ENCODE measurements at places on chromosomes 1 and 21. TPM values are rescaled to one million over a fixed set of nuclear protein-coding genes. Genes with fewer than 3 reads are reported as not detected.
A peak's percentile ranks its signal among the peaks of the same experiment; 100 is the strongest.

Gene BSDC1
- 52.8 TPM for total RNA-seq

DNA sequence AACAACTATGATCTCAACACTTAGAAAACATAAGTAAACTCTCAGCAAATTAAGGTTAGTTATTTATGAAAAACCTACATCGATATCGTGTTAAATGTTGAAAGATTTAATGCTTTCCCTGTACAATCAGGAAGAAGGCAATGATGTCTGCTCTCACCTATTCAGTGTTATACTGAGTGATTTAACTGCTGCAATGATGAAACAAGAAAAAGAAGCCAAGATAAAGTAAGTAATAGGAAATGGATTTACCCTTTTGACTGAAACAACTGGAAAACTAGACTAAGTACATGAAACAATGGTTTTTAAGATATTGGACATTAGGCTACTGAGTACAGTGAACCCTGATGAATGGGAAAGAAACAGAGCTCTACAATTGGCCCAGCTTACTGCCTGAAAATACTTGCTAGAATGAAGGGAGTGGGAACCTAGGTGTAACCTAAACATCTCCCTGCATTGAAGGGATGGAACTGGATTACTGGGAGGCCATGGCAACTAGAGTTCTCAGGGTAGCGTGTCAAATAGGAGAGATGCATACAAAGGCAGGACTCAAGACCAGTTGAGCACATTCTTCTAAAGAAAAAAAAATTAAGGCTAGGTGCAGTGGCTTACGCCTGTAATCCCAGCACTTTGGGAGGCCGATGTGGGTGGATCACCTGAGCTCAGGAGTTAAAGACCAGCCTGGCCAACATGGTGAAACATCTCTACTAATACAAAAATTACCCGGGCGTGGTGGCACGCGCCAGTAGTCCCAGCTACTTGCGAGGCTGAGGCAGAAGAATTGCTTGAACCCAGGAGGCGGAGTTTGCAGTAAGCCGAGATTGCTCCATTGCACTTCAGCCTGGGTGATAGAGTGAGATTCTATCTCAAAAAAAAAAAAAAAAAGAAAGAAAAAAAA lies 37.3 kb downstream of the SNRPE start:
- no peak for DNase-seq
- H3K27ac ChIP-seq: no peak overlapping the region
- no peak overlapping the region for H3K4me3 ChIP-seq
- H3K27me3 ChIP-seq: no peaks in the 10 kb centered on the region
- no peaks in the 10 kb centered on the region for H3K4me1 ChIP-seq

Gene RGSL1
- not detected for total RNA-seq

DNA sequence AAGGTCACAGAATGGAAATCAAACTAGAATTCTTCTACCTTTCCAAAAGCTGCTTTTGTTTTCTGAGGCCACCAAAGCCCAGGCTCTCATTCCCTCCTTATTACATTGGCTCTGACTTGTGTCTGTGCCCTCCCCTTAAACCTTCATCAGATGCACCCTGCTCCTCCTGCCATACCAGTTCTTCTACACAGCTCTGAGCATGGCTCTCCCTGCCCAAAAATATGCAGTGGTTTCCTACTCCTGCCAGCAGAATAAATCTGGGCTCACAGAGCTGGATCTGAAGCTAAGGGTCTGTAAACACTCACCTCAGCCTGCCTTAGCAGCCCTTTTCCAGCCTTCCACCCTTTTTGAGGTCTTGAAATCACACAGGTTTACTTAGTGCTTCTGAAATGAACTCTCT lies 55.0 kb downstream of the TTC3 start:
- H3K27ac ChIP-seq: no peak overlapping the region
- no peaks in the 10 kb centered on the region for H3K4me1 ChIP-seq

GRCh38 chr1:12480748-12481362 lies 137.2 kb downstream of the DHRS3 start:
- peak overlapping the region; percentile 83 for H3K27ac ChIP-seq
- peaks cover 62% of the 10 kb centered on the region for H3K4me1 ChIP-seq
- no peak for DNase-seq
- no peaks in the 10 kb centered on the region for H3K27me3 ChIP-seq
- H3K4me3 ChIP-seq: no peak overlapping the region

Gene CHIA
- not detected for total RNA-seq

Gene CHI3L2
- total RNA-seq: 2.6 TPM

- H3K4me1 ChIP-seq: no peaks in the 10 kb centered on the region
- peaks cover 5% of the 10 kb centered on the region for H3K27me3 ChIP-seq
- no peak overlapping the region for H3K27ac ChIP-seq
- H3K36me3 ChIP-seq: no peaks in the 10 kb centered on the region
- no peak for DNase-seq
Measured at GRCh38 chr1:157955857-157956256, 37.6 kb upstream of the KIRREL1 start.

DNA sequence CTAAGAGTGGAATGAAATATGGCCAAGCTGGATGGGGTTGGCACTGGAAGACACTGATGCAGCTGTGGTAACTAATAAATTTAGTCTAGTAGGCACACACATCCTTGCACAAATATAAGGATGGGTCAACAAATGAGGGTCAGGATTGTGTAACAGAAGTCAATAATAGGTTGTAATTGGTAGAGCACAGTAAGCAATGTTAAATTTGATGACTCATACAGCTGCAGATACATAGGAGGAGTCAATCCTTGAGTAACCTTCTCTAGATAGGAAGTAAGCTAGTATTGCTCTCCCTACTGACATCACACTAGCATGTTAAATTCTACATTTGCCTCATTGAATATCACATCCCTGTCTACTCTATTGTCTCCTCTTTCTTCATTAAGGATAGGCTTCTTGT lies 332.1 kb downstream of the PTPRC start:
- H3K27me3 ChIP-seq: no peaks in the 10 kb centered on the region
- H3K27ac ChIP-seq: no peak overlapping the region
- no peak overlapping the region for H3K4me3 ChIP-seq
- no peaks in the 10 kb centered on the region for H3K4me1 ChIP-seq
- no peak for DNase-seq

DNA sequence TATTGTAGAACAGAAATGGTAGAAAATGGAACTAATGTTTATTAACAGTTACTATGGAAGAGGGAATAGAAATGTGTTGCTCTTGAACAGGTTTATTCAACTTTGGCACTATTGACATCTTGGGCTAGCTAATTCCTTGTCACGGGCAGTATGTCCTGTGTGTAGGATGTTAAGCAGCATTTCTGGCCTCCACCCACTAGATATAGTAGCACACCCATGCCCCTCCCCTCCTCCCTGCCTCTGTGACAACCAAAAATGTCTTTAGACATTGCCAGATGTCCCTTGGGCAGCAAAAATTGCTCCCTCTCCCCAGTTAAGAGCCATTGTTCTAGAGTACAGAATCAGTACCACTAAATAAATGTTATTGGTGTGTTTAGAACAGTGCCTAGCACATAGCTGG lies 91.4 kb upstream of the TPTE start:
- no peak overlapping the region for H3K27ac ChIP-seq
- no peak overlapping the region for H3K4me3 ChIP-seq
- H3K36me3 ChIP-seq: no peaks in the 10 kb centered on the region
- no peaks in the 10 kb centered on the region for H3K27me3 ChIP-seq

GRCh38 chr1:53348486-53349368 lies 20.9 kb upstream of the LRP8 start:
- H3K36me3 ChIP-seq: no peaks in the 10 kb centered on the region
- DNase-seq: peak; percentile 45
- H3K27ac ChIP-seq: no peak overlapping the region
- H3K4me1 ChIP-seq: no peaks in the 10 kb centered on the region
- no peaks in the 10 kb centered on the region for H3K27me3 ChIP-seq

GRCh38 chr1:189693140-189693539 lies 784.5 kb downstream of the BRINP3 start:
- H3K36me3 ChIP-seq: no peaks in the 10 kb centered on the region
- H3K27ac ChIP-seq: no peak overlapping the region
- no peak overlapping the region for H3K4me3 ChIP-seq
- no peaks in the 10 kb centered on the region for H3K4me1 ChIP-seq
- no peak for DNase-seq

DNA sequence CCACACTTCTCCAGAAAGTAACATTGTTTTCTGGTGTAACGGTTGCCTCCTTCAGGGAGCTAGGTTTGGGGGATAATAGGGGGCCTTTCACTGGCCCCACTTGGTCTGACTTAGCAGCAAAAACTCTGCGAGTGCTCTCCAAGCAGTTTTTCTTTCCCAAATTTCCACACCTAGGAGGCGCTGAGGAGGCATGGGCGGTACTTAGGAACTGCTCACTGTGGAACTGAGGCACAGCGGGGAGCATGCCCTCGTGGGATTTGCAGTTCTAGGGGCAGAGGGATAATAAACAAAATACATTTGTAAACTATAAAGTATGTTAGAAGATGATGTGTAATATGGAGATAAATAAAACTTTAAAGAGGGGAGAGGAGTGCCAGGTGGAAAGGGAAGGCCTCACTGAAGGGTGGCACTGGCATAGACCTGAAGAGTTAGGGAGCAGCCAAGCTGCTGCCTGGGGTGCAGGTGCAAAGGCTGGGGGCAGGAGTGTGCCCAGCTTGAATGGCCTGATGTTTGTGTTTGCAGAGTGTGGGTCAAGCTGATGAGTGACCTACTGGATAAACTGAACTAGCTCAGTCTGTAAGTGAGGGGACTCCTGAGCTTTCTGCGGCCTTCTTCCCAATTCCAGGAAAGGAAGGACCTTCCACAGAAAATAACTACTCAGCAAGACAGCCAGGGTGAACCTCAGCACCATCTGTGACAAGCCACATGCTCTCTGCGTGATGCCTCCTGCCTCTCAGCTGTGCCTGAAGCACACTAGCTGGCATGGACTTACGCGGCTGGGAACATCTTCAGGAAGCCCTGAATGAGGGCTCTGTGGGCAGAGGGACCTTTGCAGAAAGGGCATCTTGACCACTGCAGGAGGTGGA lies 1.9 kb downstream of the EPHX1 start:
- no peaks in the 10 kb centered on the region for H3K27me3 ChIP-seq
- peak overlapping the region; percentile 88 for H3K27ac ChIP-seq
- H3K4me1 ChIP-seq: peaks cover 65% of the 10 kb centered on the region
- no peak for DNase-seq

DNA sequence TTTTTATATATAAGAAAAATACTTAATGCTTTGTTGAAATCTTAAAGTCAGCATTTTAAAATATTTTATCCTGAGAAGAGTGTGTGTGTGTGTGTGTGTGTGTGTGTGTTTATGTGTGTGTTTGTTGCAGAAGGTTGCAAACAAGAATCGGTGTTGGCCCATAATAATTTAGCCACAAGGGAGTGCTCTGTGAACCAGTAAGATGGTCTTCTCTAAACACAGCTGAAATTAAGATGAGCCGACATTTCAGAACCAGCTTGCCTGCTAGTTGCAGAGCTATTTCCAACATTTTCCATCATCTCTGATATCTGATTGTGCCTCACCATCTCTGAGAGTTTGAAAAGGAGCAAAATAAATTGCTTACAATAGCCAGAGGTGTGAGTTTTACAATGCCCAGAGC lies 158.8 kb upstream of the SGIP1 start:
- no peak overlapping the region for H3K4me3 ChIP-seq
- no peaks in the 10 kb centered on the region for H3K36me3 ChIP-seq
- DNase-seq: no peak
- H3K27me3 ChIP-seq: no peaks in the 10 kb centered on the region
- no peak overlapping the region for H3K27ac ChIP-seq

DNA sequence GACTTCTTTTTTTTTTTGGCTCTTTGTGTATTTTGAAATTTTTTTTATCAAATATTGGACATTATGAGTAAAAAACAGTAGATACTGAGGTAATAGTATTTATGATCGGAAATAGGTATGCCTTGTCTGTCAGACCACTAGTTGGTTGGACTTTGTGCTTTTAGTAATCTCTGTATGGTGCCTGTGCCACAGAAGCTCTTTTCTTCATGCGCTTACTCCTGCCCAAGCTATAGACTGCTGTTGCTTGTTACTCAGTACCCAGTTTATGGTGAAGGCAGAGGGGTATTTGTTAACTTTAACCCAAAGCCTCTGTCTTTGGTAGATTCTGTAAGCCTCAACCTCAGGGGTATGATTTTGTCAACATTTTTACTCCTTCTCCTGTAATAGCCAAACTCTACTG lies 8.6 kb downstream of the SLC30A7 start:
- no peak for DNase-seq
- peaks cover 22% of the 10 kb centered on the region for H3K36me3 ChIP-seq
- H3K4me1 ChIP-seq: no peaks in the 10 kb centered on the region

- no peaks in the 10 kb centered on the region for H3K27me3 ChIP-seq
- H3K36me3 ChIP-seq: no peaks in the 10 kb centered on the region
- H3K27ac ChIP-seq: no peak overlapping the region
- no peak for DNase-seq
Measured at GRCh38 chr1:172801771-172802322, 142.9 kb downstream of the FASLG start.

Gene SLAMF9
- total RNA-seq: not detected
